Stimulated activated CD8-positive, alpha-beta memory T cell treated with anti-CD3 and anti-CD28 coated beads, Interleukin-15, amount 100 ng/mL, for 1 hour (primary cell): ENCODE measurements at places on chromosomes 2 and 18.

GRCh38 chr2:217998926-217999594 is 3.7 kb downstream of the TNS1 start:
- no peak for DNase-seq

DNA sequence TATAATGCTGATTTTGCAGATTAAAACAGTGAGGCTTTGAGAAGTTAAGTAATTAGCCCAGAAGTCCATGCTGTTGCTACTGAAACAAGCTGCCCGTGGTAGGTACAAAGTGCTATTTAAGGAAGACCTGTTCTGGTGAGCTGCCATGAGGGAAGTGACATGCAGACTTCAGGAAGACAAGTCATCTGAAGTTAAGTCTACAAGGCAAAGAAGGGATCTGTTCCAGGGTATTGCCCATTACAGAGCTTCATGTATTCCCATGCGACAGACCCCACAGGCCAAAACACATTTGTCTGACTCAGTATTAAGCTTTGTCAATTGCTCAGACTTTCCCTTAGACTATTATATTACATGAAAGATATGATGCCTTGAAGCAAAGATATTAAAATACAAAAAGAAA is 520.8 kb downstream of the FBXO15 start:
- DNase-seq, result no peak

GRCh38 chr2:167980439-167980838 is 267.0 kb downstream of the STK39 start:
- no peak for DNase-seq

DNA sequence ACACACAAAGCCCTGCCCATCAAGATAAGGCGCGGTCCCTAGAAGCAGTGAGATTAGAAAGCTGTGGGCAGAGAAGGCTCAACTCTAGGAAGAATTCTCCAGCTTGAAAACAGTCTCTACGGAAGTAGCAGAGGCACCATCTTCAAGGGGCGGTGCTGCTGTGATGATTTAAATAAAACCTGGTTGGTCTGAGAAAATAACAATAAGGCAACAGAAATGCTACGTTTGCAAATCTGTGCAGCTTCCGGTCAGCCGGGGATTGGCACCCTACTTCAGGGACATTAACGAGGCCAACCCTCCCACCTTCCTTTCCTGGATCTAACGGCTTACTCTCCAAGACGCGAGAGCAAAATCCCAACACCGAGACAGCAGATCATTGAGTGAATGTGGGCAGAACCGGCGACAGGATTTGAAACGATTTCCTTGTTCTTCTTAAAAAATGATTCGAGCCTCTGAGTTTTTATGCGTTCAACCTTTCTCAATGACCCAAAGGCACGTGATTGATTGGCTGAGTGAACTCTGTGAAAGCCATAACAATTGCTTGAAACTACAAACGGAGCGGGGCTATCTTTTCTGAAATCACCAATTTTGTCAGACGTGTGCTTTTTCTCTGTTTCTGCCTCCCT is 93.7 kb upstream of the ZNF516 start:
- DNase-seq, result no peak

- DNase-seq, result no peak
Observed at GRCh38 chr2:143026411-143027054, 102.7 kb upstream of the ARHGAP15 start.

DNA sequence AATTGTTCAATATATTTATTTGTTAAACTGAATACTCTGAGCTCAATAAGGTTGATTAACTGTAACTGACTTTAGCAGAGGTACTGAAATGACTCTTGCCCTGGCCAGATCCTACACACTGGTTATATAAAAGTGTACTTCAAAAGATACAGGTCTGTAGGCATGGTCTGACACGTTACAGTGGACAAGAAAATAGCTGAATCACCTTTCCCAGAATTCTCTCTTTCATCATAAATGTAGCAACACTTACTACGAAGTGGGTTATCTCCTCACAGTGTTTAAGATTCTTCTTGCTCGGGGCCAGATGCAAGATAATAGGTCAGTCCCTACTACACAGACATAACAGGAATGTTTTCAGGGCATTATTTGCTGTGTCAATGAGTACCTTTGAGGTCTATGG is 107.0 kb upstream of the ZC3H15 start:
- DNase-seq, result no peak

DNA sequence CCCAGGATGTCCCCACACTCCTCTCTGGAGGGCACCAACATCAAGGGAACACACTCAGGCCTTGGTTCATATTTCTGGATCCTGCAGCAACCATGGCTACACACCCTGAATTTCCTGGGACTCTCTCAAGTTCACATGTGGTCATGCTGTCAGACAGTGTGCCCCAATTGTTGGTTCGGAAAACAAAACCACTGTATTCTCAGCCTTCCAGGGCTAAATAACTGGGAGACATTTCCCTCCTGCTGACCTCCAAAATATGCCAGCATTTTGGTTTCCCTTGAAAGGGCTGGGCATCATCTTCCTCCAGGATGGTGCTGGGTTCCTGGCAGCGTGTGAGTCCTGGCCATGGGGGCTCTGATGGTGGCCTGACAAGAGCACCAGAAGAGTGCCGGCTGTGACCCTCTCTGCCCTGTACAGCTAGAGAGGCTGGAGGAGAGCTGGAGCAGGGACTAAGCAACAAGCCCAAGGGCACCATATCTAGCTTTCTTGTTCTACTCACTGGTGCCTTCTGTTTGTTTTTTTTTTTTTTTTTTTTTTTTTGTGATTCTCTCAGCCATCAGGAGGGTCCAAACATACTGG is 37.5 kb upstream of the WIPF1 start:
- DNase-seq, result no peak

GRCh38 chr2:216572582-216573578 is 60.3 kb upstream of the IGFBP2 start:
- DNase-seq, result no peak

DNA sequence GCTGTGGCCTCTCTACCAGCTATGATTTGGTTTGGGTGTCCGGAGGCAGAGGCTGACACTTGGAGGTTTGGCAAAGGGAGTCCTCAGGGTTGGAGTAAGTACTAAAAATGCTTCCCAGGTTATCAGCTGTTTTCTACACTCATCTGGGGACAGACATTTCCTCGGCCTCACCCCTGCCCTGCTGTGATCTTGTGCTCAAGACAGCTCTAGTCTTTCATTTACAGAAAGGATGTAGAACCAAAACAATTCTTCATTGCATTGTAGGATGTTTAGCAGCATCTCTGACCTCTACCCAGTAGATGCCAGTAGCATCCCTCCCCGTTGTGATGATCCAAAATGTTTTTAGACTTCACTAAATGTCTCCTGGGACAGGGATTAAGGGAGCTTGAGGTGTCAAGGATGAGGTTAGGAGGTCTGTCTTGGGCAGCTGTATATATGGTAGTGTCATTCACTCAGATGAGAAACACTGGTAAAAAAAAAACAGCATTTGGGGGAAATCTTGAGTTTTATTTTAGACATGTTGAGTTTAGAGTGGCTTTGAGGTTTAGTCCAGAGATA is 26.6 kb downstream of the CD28 start:
- DNase-seq, result no peak

GRCh38 chr2:85737481-85737880 is 16.3 kb upstream of the ATOH8 start:
- no peak for DNase-seq

- no peak for DNase-seq
Observed at GRCh38 chr18:47149457-47150028, 757 bp downstream of the HDHD2 start.

GRCh38 chr2:183579686-183580085 is 455.4 kb downstream of the NUP35 start:
- DNase-seq, result no peak

- DNase-seq, result no peak
Observed at GRCh38 chr2:170087413-170087793, 90.5 kb upstream of the MYO3B start.

DNA sequence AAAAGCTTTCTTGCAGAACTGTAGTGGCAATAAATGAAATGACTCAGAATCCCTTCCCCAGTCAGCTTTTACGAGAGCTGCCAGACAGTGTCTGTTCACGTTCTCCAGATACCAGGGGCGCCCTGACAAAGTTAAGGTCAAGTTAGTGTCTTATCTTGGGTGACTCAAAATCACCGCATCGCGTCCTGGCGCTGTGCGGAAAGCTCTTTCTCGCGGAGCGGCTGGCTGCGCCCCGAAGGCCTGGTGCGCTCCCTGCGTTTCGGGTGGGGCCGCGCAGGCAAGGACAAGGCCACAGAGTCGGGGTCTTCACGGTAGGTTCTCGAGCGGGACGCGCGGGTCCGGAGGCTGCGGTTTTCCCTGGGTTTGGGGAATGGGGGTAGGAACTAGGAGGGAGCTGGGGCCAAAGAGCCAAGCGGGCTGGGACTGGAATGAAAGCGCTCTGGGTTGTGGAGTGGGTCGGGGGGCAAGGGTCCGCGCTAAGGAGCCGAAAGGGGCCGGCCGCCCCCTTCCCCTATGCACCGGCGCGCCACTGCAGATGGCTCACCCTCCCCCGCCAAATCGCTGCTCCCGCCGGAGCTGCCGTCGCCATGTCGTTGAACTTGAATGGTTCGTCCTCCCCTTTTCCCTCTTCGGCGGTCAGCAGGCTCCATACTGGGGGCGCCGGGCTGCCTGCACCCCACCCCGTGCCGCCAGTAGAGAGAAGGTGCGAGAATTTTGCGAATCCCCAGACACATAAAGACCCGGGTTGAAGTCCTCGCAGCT is 2.6 kb upstream of the HOXD11 start:
- DNase-seq, result no peak

DNA sequence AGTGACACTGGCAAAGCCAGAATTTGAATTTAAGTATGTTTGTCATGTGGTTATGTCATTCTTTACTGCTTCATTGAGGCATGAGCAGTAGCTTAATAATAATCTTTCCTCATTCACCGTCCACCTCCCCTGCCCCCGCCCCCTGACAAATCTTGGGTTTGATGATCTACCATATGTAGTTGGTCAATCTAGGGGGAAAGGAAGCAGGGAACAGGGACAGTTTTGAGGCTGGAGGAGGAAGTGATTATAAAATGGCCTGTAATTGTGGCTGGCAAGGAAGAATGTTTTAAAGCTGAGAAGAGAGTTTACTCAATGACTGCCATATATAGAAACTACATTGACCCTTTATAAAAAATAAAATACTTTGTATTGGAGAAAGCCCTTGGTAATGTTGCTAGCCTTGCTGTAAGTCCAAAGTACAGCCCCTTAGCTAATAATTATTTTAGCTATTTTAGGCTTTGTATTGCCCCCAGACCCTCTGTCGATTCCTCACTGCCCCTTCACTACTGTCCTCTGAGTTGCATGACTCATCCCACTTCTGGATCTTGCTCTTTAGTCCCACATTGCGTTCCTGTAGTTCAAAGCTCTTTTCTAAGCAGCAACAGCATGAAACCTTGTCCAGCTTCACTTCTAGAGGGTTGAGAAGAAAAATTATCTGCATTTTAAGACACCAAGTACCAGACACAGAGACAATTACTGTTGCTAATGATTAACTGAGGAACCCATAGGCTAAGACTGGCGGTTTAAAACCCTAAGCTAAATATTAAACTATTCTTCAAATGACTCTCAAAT is 38.4 kb downstream of the PELI1 start:
- DNase-seq, result no peak

DNA sequence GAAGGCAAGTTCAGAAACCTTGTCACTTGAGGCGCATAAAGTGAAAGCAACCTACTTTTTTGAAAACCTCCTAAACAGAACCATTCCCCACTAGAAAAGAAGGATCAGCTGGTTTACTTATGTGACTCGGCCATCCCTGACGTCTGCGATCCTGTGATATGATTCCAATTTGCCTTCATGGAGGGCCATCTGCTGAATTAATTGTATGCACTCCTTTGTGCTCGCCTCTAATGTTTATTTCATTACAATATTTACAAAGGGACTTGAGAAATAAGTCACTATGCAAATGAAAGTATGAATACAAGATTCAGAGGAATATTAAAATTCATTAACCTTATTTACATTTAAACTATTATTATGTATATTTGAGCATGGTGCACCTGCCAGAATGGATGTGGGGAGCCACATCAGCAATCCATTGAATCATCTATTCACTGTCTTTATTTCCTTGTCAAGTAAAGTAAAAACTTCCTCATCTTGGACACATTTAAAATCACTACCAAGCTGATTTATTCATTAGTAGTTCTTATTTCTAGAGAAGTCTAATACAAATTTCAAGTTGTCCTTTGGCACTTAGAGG is 96.5 kb downstream of the RBM43 start:
- no peak for DNase-seq

DNA sequence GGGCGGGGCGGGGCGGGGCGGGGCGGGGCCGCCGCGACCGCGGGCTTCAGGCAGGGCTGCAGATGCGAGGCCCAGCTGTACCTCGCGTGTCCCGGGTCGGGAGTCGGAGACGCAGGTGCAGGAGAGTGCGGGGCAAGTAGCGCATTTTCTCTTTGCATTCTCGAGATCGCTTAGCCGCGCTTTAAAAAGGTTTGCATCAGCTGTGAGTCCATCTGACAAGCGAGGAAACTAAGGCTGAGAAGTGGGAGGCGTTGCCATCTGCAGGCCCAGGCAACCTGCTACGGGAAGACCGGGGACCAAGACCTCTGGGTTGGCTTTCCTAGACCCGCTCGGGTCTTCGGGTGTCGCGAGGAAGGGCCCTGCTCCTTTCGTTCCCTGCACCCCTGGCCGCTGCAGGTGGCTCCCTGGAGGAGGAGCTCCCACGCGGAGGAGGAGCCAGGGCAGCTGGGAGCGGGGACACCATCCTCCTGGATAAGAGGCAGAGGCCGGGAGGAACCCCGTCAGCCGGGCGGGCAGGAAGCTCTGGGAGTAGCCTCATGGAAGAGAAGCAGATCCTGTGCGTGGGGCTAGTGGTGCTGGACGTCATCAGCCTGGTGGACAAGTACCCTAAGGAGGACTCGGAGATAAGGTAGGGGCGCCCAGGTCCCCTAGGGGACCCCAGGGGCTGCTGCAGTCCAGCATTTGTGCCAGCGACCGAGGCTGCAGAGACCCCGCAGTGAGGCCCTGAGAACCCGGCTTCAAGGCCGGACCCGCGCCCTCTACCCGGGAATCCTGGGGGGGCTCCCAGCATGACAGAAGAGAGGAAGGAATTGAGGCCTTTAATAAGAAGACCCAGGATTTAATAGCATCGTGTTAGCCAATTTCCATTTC is at the start of gene KHK:
Gene KHK, plus strand, starts transcription at position 49 of the 870 bp plus-strand sequence. Its CDS starts 488 bp downstream, at position 537.
- DNase-seq, result no peak

DNA sequence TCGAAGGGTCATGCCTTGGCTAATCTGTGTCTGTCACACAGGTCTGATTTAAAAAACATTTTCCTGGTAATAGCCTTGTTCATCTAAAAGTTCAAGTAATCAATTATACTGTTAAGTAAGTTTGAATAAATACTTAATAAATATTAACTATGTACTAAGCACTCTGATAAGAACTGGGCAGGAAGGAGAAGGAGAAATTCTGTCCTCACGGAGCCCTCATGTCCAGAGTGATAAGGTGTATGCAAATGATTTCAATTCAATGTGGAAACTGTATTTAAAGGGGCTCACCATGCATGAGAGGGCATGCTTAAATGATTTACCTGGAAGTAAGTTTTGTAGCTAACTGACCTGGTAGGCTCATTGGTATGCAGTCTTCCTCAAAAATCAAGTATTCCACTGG is 94.0 kb upstream of the LYPD6 start:
- DNase-seq, result no peak

- DNase-seq, result no peak
Observed at GRCh38 chr2:70367722-70368323, 66.0 kb upstream of the FAM136A start.

GRCh38 chr2:68044099-68044498 is 18.7 kb downstream of the C1D start:
- DNase-seq, result no peak

GRCh38 chr2:120596191-120596811 is 139.4 kb upstream of the GLI2 start:
- DNase-seq, result no peak

GRCh38 chr2:5409898-5410381 is 282.2 kb upstream of the SOX11 start:
- DNase-seq, result no peak

GRCh38 chr18:47172476-47172875 is 3.7 kb downstream of the IER3IP1 start:
- DNase-seq, result no peak

GRCh38 chr2:41377837-41378236 is 670.0 kb upstream of the PKDCC start:
- DNase-seq, result no peak
